ENCODE measurements at places on chromosomes 5 and 9.

GRCh38 chr5:78734094-78734845 lies 85.7 kb upstream of the LHFPL2 start:
- DNase-seq: no peak

- DNase-seq: no peak
These were observed 540.5 kb downstream of the CTNND2 start for GRCh38 chr5:11363631-11364178.

DNA sequence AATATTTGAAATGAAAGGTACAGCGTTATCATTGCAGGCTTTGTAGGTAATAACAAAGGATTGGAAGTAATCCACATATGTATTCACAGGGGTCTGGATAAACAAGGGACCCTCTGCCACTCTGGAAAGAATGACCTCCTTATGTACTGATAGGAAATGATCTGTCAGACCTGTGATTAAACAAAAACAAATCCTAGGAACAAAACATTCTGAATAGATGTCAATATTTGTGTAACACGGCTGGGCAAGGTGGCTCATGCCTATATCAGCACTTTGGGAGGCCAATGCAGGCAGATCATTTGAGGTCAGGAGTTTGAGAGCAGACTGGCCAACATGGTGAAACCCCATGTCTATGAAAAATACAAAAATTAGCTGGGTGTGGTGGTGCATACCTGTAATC lies 42.3 kb downstream of the NSUN2 start:
- DNase-seq: no peak

GRCh38 chr9:1222511-1222910 lies 172.4 kb downstream of the DMRT2 start:
- DNase-seq: no peak

DNA sequence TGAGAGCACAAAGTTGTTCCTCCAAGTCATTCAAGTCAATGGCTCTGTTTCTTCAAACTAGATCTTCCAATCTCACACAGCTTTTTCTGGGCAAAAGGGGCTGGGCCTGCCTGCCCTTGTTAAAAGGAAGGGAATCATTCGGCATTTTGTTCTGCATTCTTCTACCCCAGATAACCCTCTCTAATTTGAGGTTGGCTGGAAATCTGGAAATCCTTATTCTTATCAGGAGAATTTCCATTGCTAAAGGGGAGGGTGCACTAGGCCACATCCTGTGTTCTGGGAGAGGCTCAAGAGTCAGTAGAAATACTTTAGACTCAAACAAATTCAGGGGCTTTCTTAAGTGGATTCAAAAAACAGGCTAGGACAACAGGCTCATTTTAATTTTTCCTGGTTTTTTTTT lies 384.7 kb upstream of the ZNF462 start:
- DNase-seq: no peak
